Activated naive CD8-positive, alpha-beta T cell treated with anti-CD3 and anti-CD28 coated beads for 36 hours (primary cell): ENCODE measurements at places on chromosomes 11 and 22. TPM values are rescaled to one million over a fixed set of nuclear protein-coding genes. Genes with fewer than 3 reads are reported as not detected.

- no peaks in the 10 kb centered on the region for H3K27me3 ChIP-seq
- peak overlapping the region; percentile 67 for H3K27ac ChIP-seq
- DNase-seq = no peak
Observed at GRCh38 chr11:2399488-2400068, 972 bp upstream of the TSSC4 start.

GRCh38 chr11:10385696-10386095, 69.4 kb upstream of the AMPD3 start:
- peaks cover 2% of the 10 kb centered on the region for H3K36me3 ChIP-seq
- DNase-seq = no peak
- H3K4me3 ChIP-seq = no peak overlapping the region

- H3K4me1 ChIP-seq = no peaks in the 10 kb centered on the region
- H3K36me3 ChIP-seq = no peaks in the 10 kb centered on the region
Observed at GRCh38 chr11:64095273-64095817, 59.6 kb downstream of the FLRT1 start.

DNA sequence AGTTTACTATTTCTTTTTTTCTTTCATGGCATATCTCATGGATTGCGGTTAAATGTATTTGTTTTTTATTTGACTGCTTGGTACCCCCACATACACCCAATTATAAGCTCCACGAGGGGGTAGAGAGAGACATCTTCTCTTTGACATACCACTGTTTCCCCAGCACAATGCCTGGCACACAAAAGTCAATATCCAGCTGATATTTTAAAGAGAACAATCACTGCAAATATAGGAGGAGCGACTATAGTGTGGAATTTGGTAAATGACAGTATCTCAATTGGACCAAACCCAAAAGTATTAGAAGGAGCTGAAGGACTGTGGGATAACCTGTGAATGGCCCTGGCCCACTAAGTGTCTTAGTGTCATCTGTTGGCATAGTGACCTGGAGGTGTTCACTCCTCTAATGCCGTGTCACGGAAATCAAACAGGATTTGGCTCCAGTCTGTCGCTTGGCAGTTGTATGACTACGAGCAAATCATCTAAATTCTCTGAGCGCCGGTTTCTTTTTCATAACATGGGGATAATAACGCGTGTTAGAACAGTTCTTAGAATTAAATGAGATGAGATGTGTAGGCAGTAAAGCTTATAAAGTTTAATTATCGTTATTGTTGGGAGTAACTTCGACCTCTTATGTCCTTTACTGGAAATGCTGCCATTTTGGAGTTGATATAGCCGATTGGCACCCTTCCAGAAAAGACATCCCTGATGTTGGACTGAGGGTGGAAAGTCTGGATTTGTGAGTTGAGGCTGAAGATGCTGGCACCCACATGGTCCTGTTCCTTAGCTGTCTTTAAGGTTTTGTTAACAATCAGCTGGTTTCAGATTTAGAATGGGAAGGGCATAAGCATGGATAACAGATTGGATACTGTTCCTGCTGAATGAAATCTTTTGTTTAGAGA, 144.5 kb downstream of the DBX1 start:
- no peaks in the 10 kb centered on the region for H3K36me3 ChIP-seq
- no peak for DNase-seq
- peaks cover 31% of the 10 kb centered on the region for H3K27me3 ChIP-seq

DNA sequence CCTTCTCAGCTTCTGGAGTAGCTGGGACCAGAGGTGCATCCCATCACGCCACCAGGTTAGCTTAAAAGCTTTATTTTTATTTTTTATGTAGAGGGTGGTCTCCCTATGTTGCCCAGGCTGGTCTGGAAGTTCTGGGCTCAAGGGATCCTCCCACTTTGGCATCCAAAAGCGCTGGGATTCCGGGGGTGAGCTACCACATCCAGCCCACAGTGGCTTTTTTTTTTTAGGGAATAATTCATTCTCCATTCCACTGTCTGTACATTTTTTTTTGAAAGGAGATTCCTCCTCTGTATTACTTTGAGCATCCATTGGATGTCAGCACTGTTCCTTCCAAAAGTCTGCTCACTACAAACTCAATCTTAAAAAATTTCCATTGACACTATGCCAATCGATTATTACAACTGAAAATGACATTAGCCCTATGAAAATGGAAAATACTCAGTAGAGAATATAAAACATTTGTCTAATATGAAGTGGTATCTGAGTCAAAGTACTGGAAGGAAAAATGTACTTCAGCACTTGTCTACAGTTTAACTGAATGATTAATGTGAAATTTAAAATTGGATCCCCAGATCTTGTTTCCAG, 1.3 kb upstream of the LPXN start:
- H3K27me3 ChIP-seq = peaks cover 6% of the 10 kb centered on the region
- peaks cover 40% of the 10 kb centered on the region for H3K4me1 ChIP-seq
- H3K27ac ChIP-seq = peak overlapping the region; percentile 100
- H3K4me3 ChIP-seq = peak overlapping the region; percentile 90
- H3K36me3 ChIP-seq = peaks cover 42% of the 10 kb centered on the region

GRCh38 chr11:74776546-74776945, 27.9 kb downstream of the RNF169 start:
- DNase-seq = no peak
- peaks cover 15% of the 10 kb centered on the region for H3K4me1 ChIP-seq
- peaks cover 15% of the 10 kb centered on the region for H3K36me3 ChIP-seq
- no peak overlapping the region for H3K4me3 ChIP-seq

GRCh38 chr11:35103366-35104208, 35.4 kb upstream of the CD44 start:
- H3K4me1 ChIP-seq = peaks cover 40% of the 10 kb centered on the region
- no peaks in the 10 kb centered on the region for H3K27me3 ChIP-seq
- H3K36me3 ChIP-seq = peaks cover 2% of the 10 kb centered on the region
- H3K27ac ChIP-seq = no peak overlapping the region
- no peak overlapping the region for H3K4me3 ChIP-seq

DNA sequence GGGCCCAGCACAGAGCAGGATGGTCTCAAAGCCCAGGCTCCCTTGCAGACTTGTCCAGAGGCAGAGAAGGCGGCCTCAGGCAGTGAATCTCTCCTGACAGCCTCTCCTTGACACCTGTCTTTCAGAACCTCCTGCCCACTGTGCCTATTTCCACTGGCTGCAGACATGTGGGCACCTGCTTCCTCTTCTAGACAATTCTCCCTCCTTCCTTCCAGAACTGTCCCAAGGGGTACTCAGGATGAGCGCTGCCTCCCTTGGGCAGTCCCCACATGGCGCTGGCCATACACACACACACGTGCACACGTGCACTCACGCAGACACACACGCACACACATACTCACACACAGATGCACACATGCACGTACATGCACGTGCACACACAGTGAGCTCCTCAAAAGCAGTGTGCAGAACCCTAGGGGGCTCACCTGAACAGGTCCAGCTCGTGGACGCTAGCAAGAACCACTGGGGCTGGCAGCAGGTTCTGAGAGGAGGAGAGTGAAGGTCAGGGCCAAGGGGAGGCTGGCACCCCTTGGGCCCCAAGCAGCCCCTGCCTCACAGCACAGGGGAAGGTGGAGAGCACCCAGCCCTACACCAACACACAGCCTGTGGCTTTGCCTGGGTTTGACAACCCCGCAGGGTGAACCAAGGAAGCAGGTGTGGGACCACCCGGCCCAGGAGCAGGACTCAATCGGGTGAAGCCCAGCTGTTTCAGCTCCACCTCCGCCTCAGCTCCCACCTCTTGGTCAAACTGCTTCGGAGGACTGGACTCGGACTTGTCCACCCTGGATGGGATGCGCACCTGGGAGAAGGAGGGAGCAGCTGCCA, 8.1 kb upstream of the PLXNB2 start:
- no peaks in the 10 kb centered on the region for H3K27me3 ChIP-seq
- no peak for DNase-seq
- H3K36me3 ChIP-seq = no peaks in the 10 kb centered on the region
- H3K27ac ChIP-seq = no peak overlapping the region
- peak overlapping the region; percentile 88 for H3K4me3 ChIP-seq

- H3K36me3 ChIP-seq = no peaks in the 10 kb centered on the region
- no peaks in the 10 kb centered on the region for H3K27me3 ChIP-seq
- H3K4me1 ChIP-seq = peaks cover 12% of the 10 kb centered on the region
- H3K27ac ChIP-seq = peak overlapping the region; percentile 38
- no peak overlapping the region for H3K4me3 ChIP-seq
Observed at GRCh38 chr22:24128631-24129262, 52.5 kb upstream of the SUSD2 start.

DNA sequence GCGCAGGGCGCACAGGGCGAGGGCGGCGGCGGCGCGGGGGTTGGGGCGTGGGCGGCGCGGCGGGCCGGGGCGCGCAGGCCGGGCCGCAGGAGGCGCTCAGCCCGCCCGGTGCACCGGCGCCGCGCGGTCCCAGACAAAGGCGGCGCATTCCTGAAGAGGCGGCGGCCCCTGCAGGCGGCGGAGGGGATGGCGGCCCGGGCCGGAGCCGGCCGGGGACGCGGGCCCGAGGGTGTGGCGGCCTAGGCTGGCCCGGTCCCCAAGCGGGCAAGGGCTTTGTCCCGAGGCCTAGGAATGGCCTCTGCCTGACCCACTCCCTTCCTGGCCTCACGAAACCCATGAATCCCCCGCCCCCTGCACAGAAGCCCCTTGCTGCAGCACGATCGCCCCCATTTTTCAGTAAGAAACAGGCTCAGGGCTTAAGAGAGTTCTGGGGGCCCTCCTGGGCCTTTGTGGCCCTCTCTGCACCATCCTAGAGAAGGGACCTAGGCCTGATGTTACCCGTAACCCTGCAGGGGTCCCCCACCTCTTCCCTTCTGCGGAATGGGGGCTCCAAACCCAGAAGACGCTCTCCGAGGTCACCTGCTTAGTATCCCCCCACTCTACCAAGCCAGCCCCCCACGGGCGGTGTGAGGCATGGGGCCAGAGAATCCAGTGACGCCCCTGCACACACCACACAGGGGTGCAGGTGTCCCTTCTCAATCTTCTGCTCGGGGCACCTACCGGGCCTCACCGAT, at the start of gene RTN4R:
TSS of gene RTN4R (minus strand) at position 40 of the 734 bp plus-strand sequence. CDS start 226 bp downstream, outside the sequence.
- peak within 1 kb of the TSS; percentile 72 for H3K4me3 ChIP-seq
- peaks cover 5% of the 10 kb centered on the region for H3K4me1 ChIP-seq
- H3K36me3 ChIP-seq = no peaks in the 10 kb centered on the region
- peak within 1 kb of the TSS; percentile 45 for H3K27ac ChIP-seq
- peak; percentile 73 for DNase-seq

DNA sequence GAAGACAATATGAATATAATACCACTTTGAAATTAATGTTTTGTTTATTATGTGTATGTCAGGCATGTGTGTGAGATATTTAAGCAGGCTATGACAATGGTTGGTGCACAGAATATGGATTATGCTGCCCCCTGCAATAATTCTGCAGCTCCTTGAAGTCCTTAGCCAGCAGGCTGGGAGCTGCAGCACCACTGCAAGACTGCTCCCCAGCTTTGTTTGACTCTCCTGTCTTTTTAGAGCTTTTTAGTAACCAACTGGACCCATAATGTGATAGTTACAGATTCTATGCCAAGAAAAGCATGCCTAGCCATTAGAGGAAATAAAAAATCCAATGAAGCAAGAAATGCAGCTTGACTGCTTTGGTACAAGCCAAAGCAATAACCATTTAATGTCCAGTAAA, 535.1 kb downstream of the TMEM135 start:
- no peaks in the 10 kb centered on the region for H3K4me1 ChIP-seq
- no peaks in the 10 kb centered on the region for H3K36me3 ChIP-seq
- no peak overlapping the region for H3K4me3 ChIP-seq
- H3K27me3 ChIP-seq = no peaks in the 10 kb centered on the region
- no peak for DNase-seq

- no peaks in the 10 kb centered on the region for H3K36me3 ChIP-seq
- H3K27ac ChIP-seq = no peak overlapping the region
- H3K4me3 ChIP-seq = no peak overlapping the region
Observed at GRCh38 chr11:11735586-11735985, 106.2 kb upstream of the USP47 start.

- peak overlapping the region; percentile 32 for H3K27ac ChIP-seq
- no peaks in the 10 kb centered on the region for H3K27me3 ChIP-seq
- no peak overlapping the region for H3K4me3 ChIP-seq
- DNase-seq = peak; percentile 14
- peaks cover 11% of the 10 kb centered on the region for H3K4me1 ChIP-seq
Observed at GRCh38 chr11:6705905-6706535, 22.9 kb upstream of the MRPL17 start.

GRCh38 chr11:103051151-103051801, 40.7 kb downstream of the DCUN1D5 start:
- no peak overlapping the region for H3K4me3 ChIP-seq
- no peak overlapping the region for H3K27ac ChIP-seq
- H3K4me1 ChIP-seq = peaks cover 9% of the 10 kb centered on the region
- peaks cover 5% of the 10 kb centered on the region for H3K36me3 ChIP-seq

GRCh38 chr11:8283100-8283464, 19.4 kb upstream of the LMO1 start:
- H3K4me3 ChIP-seq = no peak overlapping the region
- no peak overlapping the region for H3K27ac ChIP-seq
- DNase-seq = no peak
- peaks cover 10% of the 10 kb centered on the region for H3K27me3 ChIP-seq
- H3K36me3 ChIP-seq = no peaks in the 10 kb centered on the region
- no peaks in the 10 kb centered on the region for H3K4me1 ChIP-seq

DNA sequence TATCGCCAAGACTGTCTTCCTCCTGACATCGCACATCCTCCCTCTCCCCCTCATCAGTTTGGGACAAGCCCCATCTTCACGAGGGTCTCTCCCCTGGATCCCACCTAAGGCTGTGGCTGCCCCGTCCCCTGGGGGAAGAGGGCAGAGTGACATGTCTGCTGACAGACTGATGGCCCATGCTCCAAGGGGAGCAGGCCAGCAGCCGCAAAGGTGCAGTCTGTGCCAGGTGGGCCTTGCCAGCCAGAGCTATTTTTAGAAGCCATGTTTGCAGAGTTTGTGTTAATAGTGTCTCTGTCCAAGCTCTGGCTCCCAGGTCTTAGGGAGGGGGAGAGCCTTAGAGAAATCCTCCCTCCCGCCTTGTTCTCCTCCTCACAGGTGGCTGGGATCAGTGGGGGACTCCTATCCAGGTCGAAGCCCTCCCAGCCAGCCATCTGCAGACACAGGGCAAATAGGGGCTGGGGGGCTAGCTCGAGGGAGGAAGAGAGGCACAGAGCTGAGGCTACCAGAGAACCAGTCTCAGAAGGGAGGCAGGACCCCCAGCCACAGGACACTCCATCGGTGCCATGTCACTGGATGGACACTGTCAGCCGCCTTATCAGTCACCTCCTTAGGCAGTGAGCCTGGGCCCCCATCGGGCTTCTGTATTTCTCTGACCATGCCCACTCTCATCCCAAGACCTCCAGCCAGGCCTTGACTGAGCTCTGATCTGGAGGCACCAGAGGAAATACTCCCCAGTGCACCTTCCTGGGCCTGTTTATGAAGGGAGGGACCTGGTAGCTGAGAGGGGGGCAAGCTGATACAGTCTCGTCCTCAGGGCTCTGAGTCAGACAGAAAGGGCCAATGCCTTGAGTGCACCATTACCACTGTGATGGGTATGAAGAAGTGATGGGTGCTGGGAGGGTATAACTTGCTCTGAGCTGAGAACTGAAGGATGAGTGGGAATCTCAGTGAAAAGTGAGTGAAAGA, 49.3 kb downstream of the CHRDL2 start:
- H3K4me1 ChIP-seq = no peaks in the 10 kb centered on the region
- DNase-seq = no peak
- H3K27me3 ChIP-seq = peaks cover 32% of the 10 kb centered on the region
- H3K36me3 ChIP-seq = no peaks in the 10 kb centered on the region
- no peak overlapping the region for H3K4me3 ChIP-seq

- H3K36me3 ChIP-seq = no peaks in the 10 kb centered on the region
- peaks cover 89% of the 10 kb centered on the region for H3K27me3 ChIP-seq
- H3K4me1 ChIP-seq = peaks cover 26% of the 10 kb centered on the region
- no peak for DNase-seq
- no peak overlapping the region for H3K4me3 ChIP-seq
Observed at GRCh38 chr11:32438866-32439489, 3.6 kb upstream of the WT1 start.

Gene ADORA2A
- total RNA-seq = 45.1 TPM

Gene C11orf16
- not detected for total RNA-seq

Gene TTC38
- total RNA-seq = 7.9 TPM

Gene NXPE2
- not detected for total RNA-seq

Gene SCN2B
- total RNA-seq = not detected

Gene TSGA10IP
- total RNA-seq = not detected

Gene C22orf15
- total RNA-seq = 0.33 TPM
